ENCODE measurements at places on chromosomes 4 and X.

DNA sequence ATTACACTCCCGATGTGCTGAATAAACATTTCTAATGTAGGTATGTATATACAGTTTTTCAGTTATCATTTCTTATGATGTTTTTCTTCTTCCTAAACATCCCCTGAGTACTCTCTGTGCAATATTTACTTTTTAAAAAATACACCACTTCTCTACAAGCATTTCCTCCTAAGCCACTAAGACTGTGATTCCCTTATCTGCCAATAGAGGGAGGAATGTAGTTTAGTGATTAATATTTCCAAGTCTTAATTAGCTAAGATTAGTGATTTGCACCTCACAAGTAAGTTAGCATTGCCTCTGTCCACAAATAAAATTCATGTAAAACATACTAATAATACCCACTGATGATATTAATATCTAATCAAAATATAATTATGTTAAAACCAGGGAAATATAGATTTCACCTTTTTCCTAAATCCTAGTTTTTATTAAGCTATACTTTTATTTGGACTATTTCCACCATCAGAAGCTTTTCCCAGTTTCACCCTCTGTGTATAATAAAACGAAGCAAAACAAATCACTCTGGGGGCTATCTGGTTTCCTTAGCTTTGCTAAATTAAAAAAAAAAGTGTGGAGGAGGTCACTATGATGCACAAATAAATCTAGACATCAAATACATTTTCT is 909.1 kb downstream of the FAT4 start:
- no peak for DNase-seq

- no peak for DNase-seq
These were observed 10.7 kb upstream of the LRBA start for GRCh38 chr4:151025759-151026158.

- DNase-seq = peak; percentile 91
These were observed at the start of gene SLIT2 for GRCh38 chr4:20251796-20252655. Gene SLIT2, plus strand, starts transcription at chr4:20251905. Its CDS starts 1,911 bp downstream, at chr4:20253816.

- no peak for DNase-seq
These were observed 29.9 kb downstream of the CPEB2 start for GRCh38 chr4:15031993-15032675.

- DNase-seq = no peak
These were observed 19.2 kb upstream of the ADRA2C start for GRCh38 chr4:3746701-3747580.

DNA sequence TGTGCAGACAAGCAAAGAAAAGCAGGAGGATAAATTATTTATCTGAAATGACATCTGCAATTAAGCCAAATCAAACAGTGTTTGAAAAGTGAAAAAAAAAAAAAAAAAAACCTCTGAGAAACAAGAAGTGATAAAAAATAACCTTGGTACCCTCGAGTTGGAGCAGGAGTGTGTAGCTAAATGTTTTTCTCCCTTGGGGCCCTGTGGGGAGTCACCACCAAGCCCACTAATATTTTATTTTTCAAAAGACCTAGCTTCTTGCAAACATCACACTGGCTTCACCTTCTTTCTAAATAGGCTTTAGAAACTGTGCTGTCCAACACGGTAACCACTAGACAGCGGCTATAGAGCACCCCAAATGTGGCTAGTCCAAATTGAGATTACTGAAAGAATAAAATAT is 47.7 kb downstream of the SNX25 start:
- DNase-seq = no peak

DNA sequence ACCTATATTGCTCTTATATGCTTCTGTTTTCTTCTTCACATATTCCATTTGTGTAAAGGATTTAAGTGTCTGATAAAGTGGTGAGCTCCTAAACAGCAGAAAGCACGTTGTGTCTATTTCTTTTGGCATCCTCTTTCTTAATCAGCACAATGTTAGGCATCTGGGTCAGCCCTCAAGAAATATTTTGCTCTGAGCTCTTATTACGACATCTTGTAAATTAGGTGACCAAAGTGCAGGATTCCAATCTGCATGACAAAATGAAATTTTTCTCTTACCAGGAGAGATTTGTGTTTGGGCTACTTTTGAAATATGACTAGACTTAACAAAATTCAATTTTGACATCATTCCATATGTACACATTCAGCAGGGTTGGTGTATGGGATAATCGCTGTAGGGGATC is 210.0 kb upstream of the IGFBP7 start:
- DNase-seq = no peak

DNA sequence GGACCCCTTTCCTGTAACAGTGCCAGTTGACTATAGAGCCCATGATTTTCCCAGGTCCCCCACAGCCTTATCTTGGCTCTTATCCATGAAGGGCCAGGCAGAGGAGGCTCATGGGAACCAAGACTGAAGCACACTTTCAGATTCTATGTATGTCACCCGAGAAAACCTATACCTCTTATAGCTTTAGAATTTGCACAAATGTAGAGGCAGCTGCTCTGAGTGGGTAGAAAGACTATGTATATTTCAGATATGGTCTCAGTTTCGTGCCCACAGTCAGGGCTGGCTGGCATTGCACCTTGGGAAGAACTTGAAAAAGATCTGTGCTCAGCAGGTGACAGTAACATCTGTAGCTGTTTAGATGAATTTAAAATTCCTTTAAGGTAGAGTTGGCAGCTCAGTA is 8.3 kb upstream of the LNX1 start:
- no peak for DNase-seq

DNA sequence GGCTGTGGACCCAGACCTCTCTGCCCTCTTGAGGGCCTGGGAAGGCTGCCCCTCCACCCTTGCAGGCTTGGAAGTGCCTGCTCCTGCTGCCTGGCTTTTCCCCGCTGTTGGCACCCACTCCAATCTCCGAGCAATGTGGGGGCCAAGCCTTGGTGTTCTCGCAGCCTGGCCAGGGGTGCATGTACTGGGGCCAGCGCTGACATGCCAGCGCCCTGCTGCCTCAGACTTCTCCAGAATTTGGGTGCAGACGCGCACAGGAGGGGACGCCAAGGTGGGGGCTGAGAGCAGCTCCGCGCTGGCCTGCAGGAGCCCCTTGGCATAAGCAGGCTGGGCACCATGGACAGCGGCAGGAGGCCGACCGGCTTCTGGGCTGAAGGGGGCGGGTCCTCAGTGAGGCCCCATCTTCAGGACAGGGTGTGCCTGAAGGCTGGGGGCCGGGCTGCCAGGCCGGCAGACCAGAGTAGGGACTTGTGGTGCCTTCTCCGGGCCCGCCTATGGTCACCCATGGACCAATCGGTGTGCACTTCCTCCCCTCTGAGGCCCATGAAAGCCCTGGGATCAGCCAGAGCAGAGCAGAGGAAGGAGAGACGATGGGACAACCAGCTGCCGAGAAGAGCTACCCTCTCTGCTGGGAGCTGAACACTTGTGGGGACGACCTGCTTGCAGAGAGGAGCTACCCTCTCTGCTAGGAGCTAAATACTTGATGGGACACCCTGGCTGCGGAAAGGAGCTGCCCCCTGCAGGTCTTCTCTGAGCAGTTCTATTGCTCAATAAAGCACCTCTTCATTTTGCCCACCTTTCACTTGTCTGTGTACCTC is 118.3 kb downstream of the DNAAF6 start:
- no peak for DNase-seq

DNA sequence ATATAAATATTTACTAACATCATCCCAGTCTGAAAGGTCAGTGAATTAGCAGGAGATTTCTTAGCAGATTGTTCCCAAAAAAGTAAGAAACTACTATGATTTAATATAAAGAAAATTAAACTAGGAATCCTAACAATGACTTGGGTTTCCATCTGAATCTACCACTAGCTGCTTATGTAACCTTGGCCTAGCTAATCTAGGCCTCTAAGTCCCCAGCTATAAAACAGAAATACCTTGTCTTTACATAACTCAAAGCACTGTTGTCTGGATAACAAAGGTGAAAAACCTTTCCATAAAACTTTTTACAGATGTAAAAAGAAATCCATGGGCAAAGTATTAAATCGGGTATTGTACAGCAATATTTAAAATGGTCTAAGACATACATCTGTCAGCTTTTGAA is 3.0 kb downstream of the FBXL5 start:
- DNase-seq = no peak

- DNase-seq = no peak
These were observed 353.1 kb upstream of the NR3C2 start for GRCh38 chr4:148795156-148795864.

DNA sequence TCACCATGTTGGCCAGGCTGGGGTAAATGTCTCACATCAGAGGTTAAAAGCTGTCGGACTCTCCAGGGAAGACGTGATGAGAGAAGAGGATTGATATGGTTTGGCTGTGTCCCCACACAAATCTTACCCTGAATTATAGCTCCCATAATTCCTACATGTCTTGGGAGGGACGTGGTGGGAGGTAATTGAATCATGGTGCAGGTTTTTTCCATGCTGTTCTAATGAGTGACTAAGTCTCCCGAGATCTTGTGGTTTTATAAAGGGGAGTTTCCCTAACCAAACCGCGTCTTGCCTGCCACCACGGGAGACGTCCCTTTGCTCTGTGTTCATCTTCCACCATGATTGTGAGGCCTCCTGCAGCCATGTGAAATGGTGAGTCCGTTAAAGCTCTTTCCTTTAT is 64.4 kb downstream of the ASMT start:
- no peak for DNase-seq

GRCh38 chrX:15173411-15173810 is 96.5 kb downstream of the ASB9 start:
- DNase-seq = no peak

- DNase-seq = no peak
These were observed 186.3 kb upstream of the INTU start for GRCh38 chr4:127446427-127446885.

GRCh38 chrX:85851418-85851817 is 195.9 kb downstream of the CHM start:
- DNase-seq = no peak

GRCh38 chrX:11888421-11888820 is 130.4 kb downstream of the MSL3 start:
- DNase-seq = no peak

- DNase-seq = no peak
These were observed 47.3 kb upstream of the TLR3 start for GRCh38 chr4:186021461-186022167.

GRCh38 chr4:88158038-88158488 is 376 bp downstream of the ABCG2 start:
- DNase-seq = no peak

GRCh38 chr4:44675366-44675765 is 2.9 kb upstream of the GUF1 start:
- no peak for DNase-seq

- no peak for DNase-seq
These were observed 183.4 kb upstream of the ETNPPL start for GRCh38 chr4:108946237-108946636.

- no peak for DNase-seq
These were observed 37.3 kb upstream of the ARAF start for GRCh38 chrX:47523713-47524166.

GRCh38 chr4:139553751-139554641 is 2.0 kb downstream of the SETD7 start:
- DNase-seq = no peak

DNA sequence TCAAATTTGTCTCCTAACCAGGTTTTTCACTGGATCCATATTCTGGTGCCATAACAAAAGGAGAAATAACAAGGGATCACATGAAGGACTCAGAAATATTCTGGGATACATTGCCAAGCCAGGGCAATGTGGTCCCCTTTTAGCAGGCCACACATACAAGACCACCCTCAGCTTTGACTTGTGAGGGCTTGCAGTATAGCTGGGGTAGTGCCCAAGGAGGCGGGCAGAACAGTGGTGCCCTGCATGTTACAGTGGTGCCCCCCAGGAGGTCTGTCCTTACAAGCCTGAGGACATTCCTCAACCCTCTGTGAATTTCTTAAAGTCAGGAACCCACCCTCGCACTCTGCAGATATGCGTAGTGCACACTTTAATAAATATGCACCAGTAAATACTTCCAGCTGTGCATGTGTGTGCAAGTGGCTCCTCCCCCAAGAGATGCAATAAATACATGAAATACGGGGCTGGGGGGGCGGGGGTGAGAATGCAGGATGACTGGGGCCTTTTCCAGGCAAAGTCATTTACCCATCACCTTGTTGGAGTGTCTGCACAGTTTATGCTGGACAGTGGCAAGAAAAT is 34.4 kb upstream of the TBL1X start:
- no peak for DNase-seq

GRCh38 chrX:9765072-9765736 is 443 bp downstream of the GPR143 start:
- DNase-seq = no peak

DNA sequence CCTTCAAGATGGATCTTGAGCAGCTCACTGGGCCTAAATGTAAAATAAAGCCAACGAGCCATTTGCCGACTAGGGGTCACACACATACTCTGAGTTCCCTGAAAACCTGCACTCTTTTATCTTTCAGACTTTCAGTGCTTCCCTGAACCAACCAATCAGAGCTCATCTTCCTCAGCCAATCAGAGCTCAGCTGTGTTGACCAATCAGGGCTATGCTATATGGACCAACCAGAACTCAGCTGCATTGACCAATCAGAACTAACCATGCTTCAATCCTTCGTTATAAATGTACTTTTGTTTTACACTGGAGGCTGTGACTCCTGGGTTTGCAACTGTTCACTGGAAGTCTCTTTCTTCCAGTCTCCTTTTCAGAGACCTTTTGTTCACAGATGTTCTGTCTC is 19.3 kb downstream of the SLC25A53 start:
- DNase-seq = no peak

- DNase-seq = no peak
These were observed 462.3 kb downstream of the DMD start for GRCh38 chrX:32749070-32749469.

- DNase-seq = no peak
These were observed 23.0 kb downstream of the RPA4 start for GRCh38 chrX:96906741-96907140.

GRCh38 chr4:133866328-133866699 is 335.3 kb downstream of the PABPC4L start:
- DNase-seq = no peak

- no peak for DNase-seq
These were observed 20.4 kb downstream of the UVSSA start for GRCh38 chr4:1367230-1367935.

DNA sequence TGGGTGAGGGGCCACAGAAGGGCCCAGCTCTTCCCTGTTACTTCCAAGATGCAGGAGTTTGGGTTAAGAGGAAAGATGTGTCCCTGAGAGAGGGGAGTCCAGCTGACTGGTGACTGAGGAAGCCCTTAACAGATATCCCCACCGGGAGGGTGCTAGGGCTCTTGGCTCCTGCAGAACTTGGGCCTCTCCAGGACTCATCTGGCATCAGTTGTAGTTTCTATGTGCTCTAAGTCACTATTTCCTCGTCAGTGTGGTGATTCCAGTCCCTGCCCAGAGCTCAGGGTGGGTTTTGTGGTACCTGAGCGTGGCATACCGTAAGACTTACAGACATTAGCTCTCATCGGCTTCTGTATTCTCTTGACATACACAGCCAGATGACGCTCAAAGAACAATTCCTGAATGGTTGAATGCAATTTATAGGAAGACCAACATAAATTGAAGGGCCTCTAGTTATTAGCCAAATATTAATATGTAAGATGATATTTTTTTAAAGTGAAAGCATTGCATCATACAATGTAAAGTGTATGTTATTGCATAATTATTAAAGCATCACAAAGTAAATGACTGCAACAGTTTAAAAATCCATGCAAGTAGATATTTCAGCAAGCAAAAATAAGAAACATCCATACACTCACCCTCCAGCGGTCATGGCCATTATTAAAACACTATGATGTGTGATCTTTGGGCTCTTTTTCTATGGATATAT is 195.5 kb downstream of the PTTG2 start:
- no peak for DNase-seq
